ENCODE measurements at places on chromosomes 1 and 21.

- DNase-seq = no peak
Observed at GRCh38 chr1:187763465-187763864, 934.7 kb downstream of the PLA2G4A start.

DNA sequence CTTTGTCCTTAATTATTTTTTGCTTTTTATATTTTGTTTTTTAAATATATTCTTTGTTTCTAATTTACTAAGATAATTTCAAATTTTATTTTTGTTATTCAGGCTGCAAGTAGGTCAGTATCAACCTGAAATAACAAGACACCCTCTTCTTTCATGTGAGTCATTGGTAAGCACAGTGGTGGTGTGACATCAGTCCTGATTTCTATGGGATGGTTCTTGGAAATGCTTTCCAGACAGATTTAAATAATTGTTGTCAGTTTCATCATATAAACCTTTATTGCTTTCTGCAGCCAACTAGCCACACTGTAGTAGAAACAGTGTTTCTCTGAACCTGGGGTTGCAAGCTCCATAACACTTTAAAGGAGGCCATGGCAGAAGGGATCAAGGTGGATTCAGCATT, 157.5 kb upstream of the C21orf91 start:
- no peak for DNase-seq

DNA sequence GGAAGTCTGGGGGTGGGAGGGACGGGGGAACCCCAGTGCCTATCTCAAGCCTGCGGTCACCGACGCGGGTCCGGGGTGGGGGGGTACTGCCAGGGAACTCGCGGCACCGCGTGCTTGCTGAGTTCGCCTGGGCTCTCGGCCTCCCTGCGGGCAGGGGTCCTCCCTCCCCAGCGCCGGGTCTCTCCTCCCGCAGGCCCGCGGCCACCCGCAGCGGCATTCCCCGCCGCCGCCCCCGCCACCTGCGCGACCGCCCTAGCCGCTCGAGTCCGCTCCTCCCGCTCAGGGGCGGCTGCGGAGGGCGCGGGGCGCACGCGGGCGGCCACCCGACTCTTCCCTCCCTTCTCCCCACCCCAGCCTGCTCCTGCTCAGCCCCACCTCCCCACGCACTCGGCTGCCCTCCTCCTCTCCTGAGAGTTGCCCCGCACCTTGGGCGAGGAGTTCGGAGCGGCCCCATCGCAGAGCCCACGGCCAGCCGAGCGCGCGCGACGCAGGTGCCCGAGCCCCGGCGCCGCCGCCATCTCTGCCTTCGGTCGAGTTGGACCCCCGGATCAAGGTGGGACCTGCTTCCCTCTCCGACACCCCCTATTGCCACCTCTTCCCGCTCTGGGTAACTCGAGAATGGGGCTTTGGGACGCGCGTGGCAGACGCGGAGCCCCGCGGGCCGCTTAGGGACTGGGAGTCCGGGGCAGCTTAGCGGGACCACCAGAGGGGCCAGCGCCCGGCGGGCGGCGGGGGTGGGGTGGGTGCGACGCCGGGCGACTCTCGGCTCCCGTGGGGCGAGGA, 105.0 kb downstream of the LEPR start:
- DNase-seq = no peak

GRCh38 chr1:175040324-175040879, 17.2 kb upstream of the MRPS14 start:
- DNase-seq = no peak

DNA sequence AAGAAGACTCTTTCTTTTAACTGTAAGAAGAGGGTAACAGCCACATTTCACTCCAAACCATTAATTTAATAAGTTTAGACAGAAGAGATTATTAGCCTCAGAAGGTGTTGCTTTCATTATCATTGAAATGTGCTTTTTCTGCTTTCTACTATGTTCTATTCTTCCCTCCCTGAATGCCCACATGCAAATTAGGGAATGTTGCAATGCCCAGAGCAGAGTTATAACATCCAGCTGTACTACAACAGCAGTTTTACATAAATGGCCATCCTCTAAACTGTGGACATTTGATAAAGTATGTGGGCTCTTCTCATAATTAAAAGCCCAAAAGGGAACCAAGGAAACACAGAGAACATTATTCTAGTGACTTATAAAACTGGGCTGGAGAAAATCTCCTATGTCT, 82.2 kb upstream of the SOD1 start:
- DNase-seq = no peak
